Kidney (tissue), 22 donors: ENCODE measurements at places on chromosomes 7 and 10. TPM values are rescaled to one million over a fixed set of nuclear protein-coding genes. Genes with fewer than 3 reads are reported as not detected.

Gene CAV1
- polyA plus RNA-seq = 15.7 TPM

Gene AKR1C8
- not detected for polyA plus RNA-seq

Gene CAMK2G
- polyA plus RNA-seq = 21.0 TPM

Gene HOXA5
- 19.4 TPM for polyA plus RNA-seq

Gene FAM24A
- not detected for polyA plus RNA-seq

Gene TMEM225B
- polyA plus RNA-seq = 1.6 TPM

Gene MARCHF5
- 24.2 TPM for polyA plus RNA-seq

Gene ADRA2A
- polyA plus RNA-seq = 1.2 TPM

Gene PWWP2B
- 12.9 TPM for polyA plus RNA-seq

Gene CYP17A1
- 11.6 TPM for polyA plus RNA-seq

Gene STEAP1
- 6.3 TPM for polyA plus RNA-seq

Gene SMKR1
- polyA plus RNA-seq = 3.9 TPM

Gene IPMK
- 1.7 TPM for polyA plus RNA-seq

Gene OR6V1
- polyA plus RNA-seq = not detected

Gene OR2A7
- polyA plus RNA-seq = 3.5 TPM

Gene SFRP4
- polyA plus RNA-seq = 1.5 TPM
